ENCODE measurements at places on chromosomes 11 and 22. TPM values are rescaled to one million over a fixed set of nuclear protein-coding genes. Genes with fewer than 3 reads are reported as not detected.

- H3K27ac ChIP-seq: no peak overlapping the region
- no peak overlapping the region for H3K4me3 ChIP-seq
- H3K36me3 ChIP-seq: no peaks in the 10 kb centered on the region
- H3K27me3 ChIP-seq: no peaks in the 10 kb centered on the region
These were observed 78.0 kb upstream of the DRD2 start for GRCh38 chr11:113553235-113553634.

GRCh38 chr11:71246559-71246958, 5.8 kb downstream of the SHANK2 start:
- no peaks in the 10 kb centered on the region for H3K27me3 ChIP-seq
- no peak overlapping the region for H3K4me3 ChIP-seq
- H3K36me3 ChIP-seq: no peaks in the 10 kb centered on the region
- no peak for DNase-seq
- H3K4me1 ChIP-seq: peaks cover 15% of the 10 kb centered on the region

GRCh38 chr11:128552783-128553661, 34.3 kb downstream of the ETS1 start:
- H3K4me1 ChIP-seq: peaks cover 3% of the 10 kb centered on the region
- no peaks in the 10 kb centered on the region for H3K27me3 ChIP-seq
- no peak overlapping the region for H3K4me3 ChIP-seq
- H3K36me3 ChIP-seq: no peaks in the 10 kb centered on the region
- H3K27ac ChIP-seq: no peak overlapping the region

DNA sequence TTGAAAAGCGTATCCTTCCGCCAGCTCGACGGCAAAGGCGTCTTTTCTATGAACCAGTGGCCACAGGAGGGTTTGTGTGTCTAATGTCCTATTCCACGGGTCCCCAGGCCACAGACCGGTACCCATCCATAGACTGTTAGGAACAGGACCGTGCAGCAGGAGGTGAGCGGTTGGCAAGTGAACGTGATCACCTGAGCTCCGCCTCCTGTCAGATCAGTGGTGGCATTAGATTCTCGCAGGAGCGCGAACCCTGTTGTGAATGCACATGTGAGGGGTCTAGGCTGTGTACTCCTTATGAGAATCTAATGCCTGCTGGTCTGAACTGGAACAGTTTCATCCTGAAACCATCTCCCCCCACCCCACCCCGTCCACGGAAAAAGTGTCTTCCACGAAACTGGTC, 62.7 kb upstream of the KCNQ1OT1 start:
- no peaks in the 10 kb centered on the region for H3K27me3 ChIP-seq
- H3K27ac ChIP-seq: no peak overlapping the region
- H3K4me1 ChIP-seq: peaks cover 14% of the 10 kb centered on the region

- no peaks in the 10 kb centered on the region for H3K36me3 ChIP-seq
- no peaks in the 10 kb centered on the region for H3K4me1 ChIP-seq
- H3K27me3 ChIP-seq: no peaks in the 10 kb centered on the region
- no peak overlapping the region for H3K27ac ChIP-seq
- DNase-seq: no peak
These were observed 14.1 kb downstream of the ANKK1 start for GRCh38 chr11:113401718-113402117.

Gene OR4C3
- polyA plus RNA-seq: not detected

DNA sequence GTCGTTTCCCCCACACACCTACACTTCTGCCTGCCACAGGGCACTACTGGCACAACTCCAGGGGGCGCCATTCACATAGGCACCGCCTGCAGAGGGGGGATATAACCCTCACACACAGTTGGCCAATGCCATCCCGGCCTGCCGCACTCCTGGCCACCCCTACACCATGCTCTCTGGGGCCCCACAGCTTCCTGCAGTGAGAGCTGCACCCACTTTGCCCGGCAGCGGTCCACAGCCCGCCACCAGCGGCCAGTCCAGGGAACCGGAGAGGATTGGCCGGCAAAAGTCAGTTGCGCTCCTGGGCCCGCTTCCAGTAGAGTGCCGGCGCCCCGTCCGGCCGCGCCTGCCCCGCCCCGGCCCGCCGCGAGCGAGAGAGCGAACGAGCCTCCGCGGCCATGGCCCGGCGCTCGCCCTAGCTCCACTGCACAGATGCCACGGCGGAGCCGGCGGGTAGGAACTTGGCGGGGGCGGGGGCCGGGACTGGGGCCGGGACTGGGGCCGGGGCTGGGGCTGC, 25.6 kb upstream of the SUSD2 start:
- no peaks in the 10 kb centered on the region for H3K27me3 ChIP-seq
- no peaks in the 10 kb centered on the region for H3K36me3 ChIP-seq

Gene OR5F1
- not detected for polyA plus RNA-seq

DNA sequence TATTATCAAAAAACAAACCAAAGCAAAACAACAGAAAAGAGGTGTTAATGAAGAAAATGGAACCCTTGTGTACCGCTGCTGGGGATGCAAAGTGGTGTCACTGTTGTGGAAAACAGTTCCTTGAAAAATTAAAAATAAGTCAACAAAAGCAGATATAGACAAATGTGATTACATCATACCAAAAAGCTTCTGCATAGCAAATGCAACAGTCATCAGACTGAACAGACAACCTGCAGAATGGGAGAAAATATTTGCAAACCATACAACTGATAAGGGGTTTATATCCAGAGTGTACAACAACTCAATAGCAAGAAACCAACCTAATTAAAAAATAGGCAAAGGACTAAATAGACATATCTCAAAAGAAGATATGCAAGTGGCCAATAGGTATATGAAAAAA, 22.9 kb upstream of the CARS1 start:
- DNase-seq: no peak
- no peak overlapping the region for H3K27ac ChIP-seq
- no peak overlapping the region for H3K4me3 ChIP-seq
- H3K4me1 ChIP-seq: no peaks in the 10 kb centered on the region

DNA sequence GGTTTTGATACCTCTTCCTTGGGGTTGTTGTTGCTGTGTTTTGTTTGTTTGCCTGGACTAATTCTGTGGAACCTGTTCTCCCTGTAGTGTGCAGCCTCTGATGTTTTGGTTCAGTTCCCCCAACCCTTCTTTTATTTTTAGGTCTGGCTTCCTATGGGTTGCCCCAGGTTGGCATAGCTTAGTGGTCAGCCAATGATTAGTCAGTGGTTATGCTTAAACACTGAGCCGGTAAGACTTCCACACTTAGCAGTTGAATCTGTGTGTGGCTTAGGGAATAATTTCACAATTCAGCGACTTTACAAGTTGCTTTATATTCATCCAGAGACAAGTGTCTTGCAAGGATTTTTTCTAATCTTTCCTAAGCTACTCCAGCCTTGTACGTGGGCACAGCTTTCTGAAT, 78.6 kb upstream of the CLPB start:
- H3K36me3 ChIP-seq: no peaks in the 10 kb centered on the region
- peak; percentile 46 for DNase-seq
- no peak overlapping the region for H3K4me3 ChIP-seq
- H3K27me3 ChIP-seq: no peaks in the 10 kb centered on the region

DNA sequence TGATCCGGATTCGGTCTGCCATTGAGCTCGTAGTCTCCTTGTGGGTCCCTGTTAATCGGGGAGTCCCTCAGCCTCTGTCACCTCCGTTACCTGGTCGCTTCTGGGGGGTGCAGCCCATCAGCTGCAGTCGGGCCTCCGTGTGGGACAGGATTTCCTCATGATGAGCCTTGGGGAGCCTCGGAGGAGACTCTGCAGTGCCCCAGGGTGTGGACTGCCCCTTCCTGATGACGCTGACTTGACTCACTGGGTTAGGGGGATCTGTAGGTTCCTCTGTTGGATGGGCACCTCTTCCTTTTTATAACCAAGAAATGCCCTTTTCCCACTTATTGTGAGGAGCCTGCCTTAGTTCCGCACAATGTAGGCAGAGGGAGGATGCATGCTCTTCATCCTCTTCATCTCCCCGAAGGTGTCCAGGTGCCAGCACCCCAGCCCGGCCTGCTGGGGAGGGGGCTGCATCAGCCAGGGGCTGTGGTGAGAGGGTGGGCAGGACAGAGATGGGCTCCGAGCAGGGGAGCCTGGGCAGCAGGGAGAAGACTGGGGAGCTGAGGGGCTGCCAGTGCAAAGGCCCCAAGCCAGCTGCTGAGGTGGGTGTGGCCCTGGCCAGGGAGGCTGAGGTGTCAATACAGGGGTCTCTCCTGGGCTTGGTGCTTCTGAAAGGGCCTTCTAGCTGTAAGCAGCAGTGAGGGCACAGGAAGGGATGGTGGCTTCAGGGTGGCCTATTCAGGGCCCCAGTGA, 13.5 kb upstream of the TTLL8 start:
- no peaks in the 10 kb centered on the region for H3K27me3 ChIP-seq
- H3K36me3 ChIP-seq: no peaks in the 10 kb centered on the region
- no peak overlapping the region for H3K27ac ChIP-seq
- H3K4me3 ChIP-seq: no peak overlapping the region
- no peaks in the 10 kb centered on the region for H3K4me1 ChIP-seq
- DNase-seq: no peak

DNA sequence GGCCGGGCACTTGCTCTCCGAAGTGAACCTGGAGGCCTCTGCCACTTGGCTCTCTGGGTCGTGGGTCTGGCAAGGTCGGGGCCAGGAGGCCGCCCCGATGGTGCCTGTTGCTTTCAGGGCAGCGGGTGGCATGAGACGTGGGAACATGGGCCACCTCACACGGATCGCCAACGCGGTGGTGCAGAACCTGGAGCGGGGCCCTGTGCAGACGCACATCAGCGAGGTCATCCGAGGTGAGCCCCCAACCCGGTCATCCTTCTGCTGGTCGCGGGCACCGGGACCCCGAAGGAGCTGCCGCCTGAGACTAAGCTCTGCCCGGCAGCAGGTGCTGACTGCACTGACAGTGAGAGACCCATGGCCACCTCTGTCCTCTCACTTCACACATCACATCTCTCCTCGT, 40.0 kb downstream of the SBF1 start:
- no peaks in the 10 kb centered on the region for H3K4me1 ChIP-seq
- no peaks in the 10 kb centered on the region for H3K27me3 ChIP-seq
- H3K36me3 ChIP-seq: peaks cover 41% of the 10 kb centered on the region

- DNase-seq: no peak
- peaks cover 4% of the 10 kb centered on the region for H3K4me1 ChIP-seq
- H3K4me3 ChIP-seq: no peak within 1 kb of the TSS
- no peak within 1 kb of the TSS for H3K27ac ChIP-seq
- peaks cover 3% of the 10 kb centered on the region for H3K27me3 ChIP-seq
- no peaks in the 10 kb centered on the region for H3K36me3 ChIP-seq
These were observed at the start of gene PANX2 for GRCh38 chr22:50170453-50171318. TSS of gene PANX2 (plus strand) at chr22:50170731. CDS start at chr22:50170731, 0 bp downstream.

DNA sequence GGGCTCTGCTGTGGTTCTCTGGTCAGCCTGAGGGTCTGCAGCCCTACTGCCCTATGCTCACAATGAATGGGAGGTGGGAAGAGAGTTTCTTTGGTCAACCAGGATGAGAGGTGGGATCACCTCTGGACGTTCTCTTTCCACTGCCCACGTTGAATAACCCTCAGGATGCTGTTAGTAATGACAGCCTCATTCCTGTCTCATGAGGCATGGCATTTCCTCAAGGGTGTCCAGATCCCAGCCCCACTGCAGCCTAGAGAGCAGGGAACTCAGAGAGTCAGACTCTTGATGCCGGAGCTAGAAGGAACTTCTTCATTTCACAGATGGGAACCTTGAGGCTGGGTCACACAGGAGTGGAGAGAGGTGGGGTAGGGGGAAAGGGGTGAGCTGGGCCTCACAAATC, 196.0 kb downstream of the CEP164 start:
- H3K27me3 ChIP-seq: no peaks in the 10 kb centered on the region
- DNase-seq: no peak
- H3K36me3 ChIP-seq: no peaks in the 10 kb centered on the region

- no peaks in the 10 kb centered on the region for H3K4me1 ChIP-seq
- no peak for DNase-seq
- H3K27ac ChIP-seq: no peak overlapping the region
- no peaks in the 10 kb centered on the region for H3K27me3 ChIP-seq
These were observed 31.3 kb downstream of the NEFH start for GRCh38 chr22:29511126-29511862.

DNA sequence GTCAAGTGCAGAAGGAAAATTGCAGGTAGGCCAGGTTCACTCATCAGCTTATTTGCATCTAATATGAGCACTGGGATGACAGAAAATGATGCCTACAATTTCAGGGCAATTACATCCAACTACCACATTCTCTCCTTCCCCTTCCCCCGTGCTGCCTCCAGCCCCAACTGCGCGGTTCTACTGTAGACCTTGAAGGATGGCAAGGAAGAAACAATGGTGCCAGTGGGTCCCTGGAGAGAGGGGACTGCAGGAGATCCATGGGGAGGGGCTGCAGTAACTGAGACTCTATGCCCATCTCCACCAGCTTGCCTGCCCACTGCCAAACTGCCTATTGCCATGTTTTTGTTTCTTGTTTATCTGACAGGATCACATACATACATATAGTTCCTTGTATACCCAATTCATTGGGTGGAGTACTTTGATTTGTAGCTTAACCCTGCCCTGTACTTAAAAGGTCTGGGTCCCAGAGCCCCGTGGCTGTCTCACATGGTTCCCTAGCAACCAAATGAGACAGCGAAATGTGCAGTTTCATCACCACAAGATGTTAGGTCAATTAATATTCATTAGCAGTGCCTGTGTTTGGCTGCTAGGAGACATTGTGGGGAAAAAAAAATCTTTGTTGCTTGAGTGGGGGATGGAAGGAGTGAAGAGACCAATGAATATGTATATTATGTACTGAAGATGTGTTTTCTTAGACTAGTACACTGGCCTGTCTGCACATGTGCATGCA, 253.5 kb upstream of the PLET1 start:
- no peaks in the 10 kb centered on the region for H3K36me3 ChIP-seq
- no peak overlapping the region for H3K27ac ChIP-seq
- DNase-seq: no peak
- no peaks in the 10 kb centered on the region for H3K4me1 ChIP-seq
- no peaks in the 10 kb centered on the region for H3K27me3 ChIP-seq
- H3K4me3 ChIP-seq: no peak overlapping the region

GRCh38 chr11:35478471-35479091, 46.8 kb downstream of the PAMR1 start:
- H3K36me3 ChIP-seq: no peaks in the 10 kb centered on the region
- no peaks in the 10 kb centered on the region for H3K4me1 ChIP-seq
- H3K27ac ChIP-seq: no peak overlapping the region
- DNase-seq: no peak

GRCh38 chr22:37043828-37044538, 7.6 kb upstream of the KCTD17 start:
- H3K4me3 ChIP-seq: no peak overlapping the region
- H3K4me1 ChIP-seq: peaks cover 2% of the 10 kb centered on the region
- H3K36me3 ChIP-seq: no peaks in the 10 kb centered on the region
- peak; percentile 85 for DNase-seq
- no peak overlapping the region for H3K27ac ChIP-seq

All from kidney (tissue), 22 donors.